SJSA1 (cell line): ENCODE measurements at places on chromosomes 3 and 15. TPM values are rescaled to one million over a fixed set of nuclear protein-coding genes. Genes with fewer than 3 reads are reported as not detected.

The PML gene
- total RNA-seq = 27.1 and 41.6 TPM in 2 replicates

The REC114 gene
- total RNA-seq = not detected in 2 replicates

The UROC1 gene
- total RNA-seq = not detected in 2 replicates

- H3K36me3 ChIP-seq = no peaks in the 10 kb centered on the region
- DNase-seq = no peak
- H3K27ac ChIP-seq = no peak overlapping the region
- no peak overlapping the region for H3K4me3 ChIP-seq
Measured at GRCh38 chr15:95715116-95715903, 615.2 kb upstream of the NR2F2 start.

- no peak overlapping the region for H3K4me3 ChIP-seq
- H3K27ac ChIP-seq = no peak overlapping the region
- no peaks in the 10 kb centered on the region for H3K4me1 ChIP-seq
- no peaks in the 10 kb centered on the region for H3K36me3 ChIP-seq
Measured at GRCh38 chr3:69320871-69321271, 65.0 kb downstream of the FRMD4B start.

- H3K27me3 ChIP-seq = no peaks in the 10 kb centered on the region
- H3K4me3 ChIP-seq = no peak overlapping the region
- no peak for DNase-seq
- no peaks in the 10 kb centered on the region for H3K36me3 ChIP-seq
- H3K4me1 ChIP-seq = peaks cover 31% of the 10 kb centered on the region
- no peak overlapping the region for H3K27ac ChIP-seq
Measured at GRCh38 chr15:75140080-75140879, 61.4 kb upstream of the C15orf39 start.

DNA sequence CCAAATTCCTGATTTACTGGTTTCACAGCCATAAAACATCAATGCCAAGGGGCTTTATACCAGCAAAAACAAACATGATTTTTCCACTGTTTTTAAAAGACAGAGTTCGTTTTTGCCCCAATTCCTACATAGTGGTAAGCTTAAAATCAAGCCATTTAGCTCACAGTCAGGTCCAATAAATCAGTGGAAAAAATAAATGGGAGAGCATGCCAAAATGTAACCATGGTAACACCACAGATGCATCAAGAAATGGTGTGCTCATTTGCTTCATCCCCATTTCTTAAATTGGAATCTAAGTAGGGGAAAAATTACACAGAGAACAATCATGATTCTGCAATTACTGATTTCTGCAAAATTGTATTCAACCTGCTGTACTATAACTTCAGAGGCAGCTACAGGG, 418.8 kb downstream of the MAGI1 start:
- H3K27me3 ChIP-seq = no peaks in the 10 kb centered on the region
- H3K4me3 ChIP-seq = no peak overlapping the region
- H3K27ac ChIP-seq = no peak overlapping the region
- DNase-seq = no peak
- H3K4me1 ChIP-seq = no peaks in the 10 kb centered on the region

GRCh38 chr3:186640473-186640818, 247 bp downstream of the FETUB start:
- H3K36me3 ChIP-seq = no peaks in the 10 kb centered on the region
- H3K27me3 ChIP-seq = no peaks in the 10 kb centered on the region
- DNase-seq = peak; percentile 2
- no peaks in the 10 kb centered on the region; the same call in 1 of the 2 replicates for H3K4me1 ChIP-seq

- H3K4me1 ChIP-seq = no peaks in the 10 kb centered on the region
- H3K27ac ChIP-seq = no peak overlapping the region
- no peak for DNase-seq
Measured at GRCh38 chr15:99999282-100000070, 266.2 kb upstream of the LYSMD4 start.
